T follicular helper cell (primary cell): ENCODE measurements at places on chromosomes 6 and 20.

GRCh38 chr6:143050509-143050908, 10.2 kb upstream of the AIG1 start:
- DNase-seq, result no peak

DNA sequence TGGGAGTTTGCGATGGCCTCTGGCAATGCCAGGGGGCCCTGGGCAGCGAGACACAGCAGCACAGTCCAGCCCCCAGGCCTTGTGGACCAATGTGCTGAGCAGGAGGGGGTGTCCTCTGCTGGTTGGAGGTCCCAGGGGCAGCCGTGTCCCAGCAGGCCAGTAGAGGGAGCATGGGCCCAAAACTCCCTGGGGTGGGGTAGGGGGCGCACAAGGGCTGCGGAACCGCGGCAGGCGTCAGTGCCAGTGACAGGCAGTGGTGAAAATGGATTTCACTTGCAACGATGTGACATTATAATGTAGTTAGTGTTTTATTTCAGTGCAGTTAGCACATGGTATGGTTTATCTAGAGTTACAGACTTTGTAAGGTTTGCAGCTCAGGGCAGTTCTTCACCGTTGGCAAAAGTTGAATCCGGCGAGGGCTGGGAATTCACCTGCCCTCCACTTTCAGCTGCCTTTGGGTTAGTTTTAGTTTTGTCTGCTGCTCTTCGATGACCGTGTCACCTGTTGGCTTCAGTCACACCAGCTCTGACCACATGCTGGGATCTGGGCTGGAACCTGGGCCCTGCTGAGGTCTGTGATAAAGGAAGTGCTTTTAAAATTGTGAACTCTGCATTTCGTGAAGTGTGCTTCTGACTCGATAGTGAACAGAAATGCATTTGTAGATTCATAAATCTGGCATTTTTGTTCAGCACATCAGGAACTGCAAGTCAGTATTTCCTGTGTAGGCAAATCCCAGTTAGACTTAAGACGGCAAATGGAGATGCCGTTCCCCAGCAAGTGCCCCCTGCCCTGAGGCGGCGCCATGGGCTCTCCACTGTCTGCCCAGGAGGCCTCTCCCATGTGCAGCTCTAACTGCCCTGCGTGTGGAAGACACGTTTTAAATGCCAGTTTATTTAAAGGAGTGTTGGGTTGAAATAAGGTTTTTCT, 46.8 kb downstream of the PYGB start:
- DNase-seq, result peak; percentile 37

GRCh38 chr6:18179770-18180356, 24.6 kb downstream of the KDM1B start:
- DNase-seq, result no peak

DNA sequence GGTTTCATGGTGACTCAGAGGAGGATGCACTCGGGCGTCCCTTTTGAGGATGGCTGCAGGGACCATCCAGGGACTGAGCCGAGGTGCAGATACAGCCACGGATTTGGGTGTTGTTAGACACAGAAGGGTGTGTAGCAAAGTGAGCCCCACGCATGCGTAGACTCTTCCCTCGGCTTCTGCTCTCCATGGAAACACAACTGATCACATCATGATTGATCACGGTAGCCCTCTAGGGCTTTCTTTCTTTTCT, 606 bp upstream of the ULBP1 start:
- no peak for DNase-seq

DNA sequence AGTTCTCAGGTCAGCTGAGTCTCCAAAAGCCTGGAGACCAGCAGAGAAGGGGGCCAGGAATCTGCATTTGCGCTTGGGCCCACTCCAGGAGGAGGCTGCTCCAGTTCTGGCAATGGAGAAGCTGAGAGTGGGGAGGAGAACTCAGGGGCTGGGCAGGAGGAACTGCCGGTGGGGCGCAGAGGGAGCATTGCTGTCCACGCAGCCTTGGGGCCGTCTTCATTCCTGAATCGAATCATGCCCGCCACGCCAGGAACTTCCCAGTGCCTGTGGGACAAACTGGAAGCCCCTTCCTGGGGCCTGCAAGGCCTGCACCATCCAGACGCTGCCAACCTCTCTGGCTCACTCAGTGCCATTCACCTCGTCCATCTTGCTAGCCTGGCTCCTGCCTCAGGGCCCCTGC, 16.9 kb downstream of the RAB44 start:
- no peak for DNase-seq

DNA sequence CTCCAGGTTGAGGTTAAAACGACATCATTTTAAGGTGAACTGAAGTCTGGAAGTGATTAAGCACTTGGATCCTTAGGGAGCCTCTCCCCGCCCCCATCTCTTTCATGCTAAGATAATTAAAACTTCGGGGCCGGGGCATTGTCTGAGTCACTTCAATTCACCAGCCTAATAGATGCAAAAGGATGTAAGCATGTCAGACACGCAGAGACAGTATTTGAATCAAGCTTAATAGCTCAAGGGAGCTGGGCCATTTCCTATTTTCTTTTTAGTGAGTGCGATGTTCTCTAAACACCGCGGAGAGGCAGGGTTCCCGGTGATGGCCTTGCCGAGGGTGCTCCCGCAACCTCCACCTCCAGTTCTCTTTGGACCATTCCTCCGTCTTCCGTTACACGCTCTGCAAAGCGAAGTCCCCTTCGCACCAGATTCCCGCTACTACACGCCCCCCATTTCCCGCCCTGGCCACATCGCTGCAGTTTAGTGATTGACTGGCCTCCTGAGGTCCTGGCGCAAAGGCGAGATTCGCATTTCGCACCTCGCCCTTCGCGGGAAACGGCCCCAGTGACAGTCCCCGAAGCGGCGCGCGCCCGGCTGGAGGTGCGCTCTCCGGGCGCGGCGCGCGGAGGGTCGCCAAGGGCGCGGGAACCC, 516 bp upstream of the IRF4 start:
- no peak for DNase-seq

GRCh38 chr6:10398446-10399218, 16.2 kb downstream of the TFAP2A start:
- DNase-seq, result no peak

DNA sequence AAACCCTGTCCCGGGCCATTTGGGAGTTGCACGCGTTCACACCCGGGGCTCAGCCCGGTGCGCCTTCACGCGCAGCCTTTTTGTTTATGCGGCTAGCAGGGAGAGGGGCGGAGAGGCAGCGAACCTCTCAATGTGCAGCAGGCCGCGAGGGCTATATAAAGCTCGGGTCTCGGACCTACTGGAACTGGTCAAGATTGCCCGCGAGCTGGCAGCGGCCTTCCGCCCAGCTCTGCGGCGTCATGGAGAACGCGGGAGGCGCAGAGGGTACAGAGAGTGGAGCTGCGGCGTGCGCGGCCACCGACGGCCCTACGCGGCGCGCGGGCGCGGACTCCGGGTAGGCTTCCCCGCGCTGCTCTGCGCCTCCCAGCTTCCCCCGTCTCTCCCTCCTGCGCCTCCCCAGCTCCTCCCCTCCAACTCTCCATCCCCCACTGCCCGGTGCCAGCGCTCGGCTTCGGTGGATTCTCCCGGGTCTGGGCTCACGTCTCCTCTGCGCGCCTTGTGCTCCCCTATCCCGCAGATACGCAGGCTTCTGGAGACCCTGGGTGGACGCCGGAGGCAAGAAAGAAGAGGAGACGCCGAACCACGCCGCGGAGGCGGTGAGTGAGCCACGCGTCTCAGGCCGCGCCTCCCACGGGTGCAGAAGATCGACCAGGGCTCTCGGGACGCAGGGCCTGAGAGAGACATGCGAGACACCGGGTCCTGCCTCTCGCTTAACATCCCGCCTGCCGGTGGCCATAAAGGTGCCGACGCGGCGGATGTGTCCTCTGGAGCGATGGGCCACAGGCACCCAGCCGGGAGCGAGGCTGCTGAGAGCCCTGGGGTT, at the start of gene RIPPLY2:
Gene RIPPLY2 (plus strand): TSS at position 183 of the 823 bp plus-strand sequence. CDS start 57 bp downstream, at position 240.
- no peak for DNase-seq

- DNase-seq, result no peak
Observed at GRCh38 chr6:12291071-12291838, 1.1 kb downstream of the EDN1 start.

DNA sequence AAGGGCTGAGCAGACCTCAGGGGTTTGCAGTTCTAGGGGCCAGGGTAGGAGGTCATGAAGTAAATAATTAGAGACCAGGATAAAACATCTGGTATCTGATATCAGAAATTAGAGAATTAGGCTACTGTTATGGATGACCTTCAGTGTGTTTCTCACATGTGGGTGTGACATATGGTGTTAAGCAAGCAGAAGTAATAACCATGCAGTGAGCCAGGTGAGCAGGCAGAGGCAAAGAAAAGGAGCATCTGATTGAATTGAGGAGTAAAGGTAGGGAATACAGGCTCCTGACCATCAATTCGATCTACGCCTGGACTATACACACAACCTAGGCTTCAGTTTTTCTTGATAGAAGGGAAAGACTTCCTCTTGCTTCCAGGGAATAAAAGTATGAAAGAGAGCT, 34.7 kb upstream of the MAP3K7 start:
- DNase-seq, result no peak

- DNase-seq, result no peak
Observed at GRCh38 chr6:35165630-35166071, 24.5 kb upstream of the TCP11 start.

DNA sequence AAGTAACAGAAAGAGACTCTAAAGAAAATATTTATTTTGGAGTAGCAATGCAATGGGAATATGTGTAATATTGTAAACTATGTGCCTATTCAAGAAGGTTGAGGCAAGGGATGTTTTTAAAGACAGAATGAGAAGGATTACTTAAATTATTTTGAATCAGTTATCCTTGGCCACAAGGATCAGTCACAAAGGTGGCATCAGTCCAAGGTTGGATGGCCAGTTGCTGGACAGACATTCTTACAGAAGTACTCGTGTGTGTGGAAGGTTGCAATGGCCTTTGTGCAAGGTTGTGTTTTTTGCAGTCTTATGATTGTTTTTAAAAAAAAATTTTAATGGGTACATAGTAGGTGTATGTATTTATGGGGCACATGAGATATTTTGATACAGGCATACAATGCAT, 2.0 kb downstream of the QRSL1 start:
- no peak for DNase-seq

- DNase-seq, result no peak
Observed at GRCh38 chr6:110098511-110099116, 80.9 kb downstream of the WASF1 start.

- no peak for DNase-seq
Observed at GRCh38 chr6:63371104-63371715, 51.4 kb upstream of the LGSN start.

GRCh38 chr6:37704923-37705238, 7.2 kb upstream of the MDGA1 start:
- no peak for DNase-seq

- no peak for DNase-seq
Observed at GRCh38 chr6:16803294-16804200, 42.3 kb upstream of the ATXN1 start.

DNA sequence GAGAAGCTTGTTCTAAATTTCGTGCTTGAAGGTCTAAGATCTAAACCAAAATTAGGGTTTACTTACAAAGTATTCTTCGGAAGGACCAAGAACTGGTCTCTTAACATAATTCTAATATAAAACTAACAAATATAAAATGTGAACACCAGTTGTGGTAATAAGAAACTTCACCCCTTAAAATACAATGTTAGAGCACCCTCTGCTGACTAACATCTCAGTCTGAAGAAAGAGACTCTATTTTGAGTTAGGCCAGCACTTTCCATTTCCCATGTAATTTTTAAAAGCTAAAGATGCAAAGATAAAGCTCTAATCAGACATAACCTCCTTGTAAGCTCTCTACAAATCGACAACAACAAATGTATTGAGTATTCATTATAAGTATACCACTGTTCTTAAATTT, 24.6 kb downstream of the ATG5 start:
- DNase-seq, result no peak

GRCh38 chr20:47725248-47725973, 59.9 kb downstream of the SULF2 start:
- DNase-seq, result peak; percentile 65

- DNase-seq, result no peak
Observed at GRCh38 chr6:15401769-15402250, 155.9 kb downstream of the JARID2 start.

DNA sequence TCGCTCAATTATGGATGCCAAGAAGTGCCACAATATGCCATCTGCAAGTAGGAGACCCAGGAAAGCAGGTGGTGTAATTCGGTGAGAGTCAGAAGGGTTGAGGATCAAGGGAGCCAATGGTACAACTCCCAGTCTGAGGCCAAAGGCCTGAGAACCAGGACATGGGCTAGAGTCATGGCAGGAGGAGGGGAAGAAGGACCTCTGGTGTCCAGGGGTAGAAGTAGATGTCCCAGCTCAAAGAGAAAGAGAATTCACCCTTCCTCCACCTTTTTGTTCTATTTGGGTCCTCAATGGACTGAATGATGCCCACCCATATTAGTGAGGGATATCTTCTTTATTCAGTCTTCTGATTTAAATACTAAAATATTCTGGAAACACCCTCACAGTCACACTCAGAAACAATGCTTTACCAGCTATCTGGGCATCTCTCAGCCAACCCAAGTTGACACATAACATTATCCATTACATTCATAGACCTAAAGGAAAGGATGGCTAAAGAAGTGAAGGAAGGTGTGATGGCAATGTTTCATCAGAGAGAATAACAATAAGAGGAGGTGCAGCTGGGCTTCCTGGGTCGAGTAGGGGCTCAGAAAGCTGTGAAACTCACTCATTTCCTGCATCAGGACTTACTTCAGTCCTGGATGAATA, 21.2 kb upstream of the HLA-DQA1 start:
- no peak for DNase-seq

GRCh38 chr20:4375881-4376280, 345.8 kb upstream of the PRND start:
- DNase-seq, result no peak

- DNase-seq, result peak; percentile 91
Observed at GRCh38 chr6:136792410-136793262, at the start of gene MAP3K5. MAP3K5 (minus strand) TSS chr6:136792477; CDS start chr6:136792157, 320 bp downstream.

- no peak for DNase-seq
Observed at GRCh38 chr20:34600892-34601653, 42.6 kb downstream of the MAP1LC3A start.

DNA sequence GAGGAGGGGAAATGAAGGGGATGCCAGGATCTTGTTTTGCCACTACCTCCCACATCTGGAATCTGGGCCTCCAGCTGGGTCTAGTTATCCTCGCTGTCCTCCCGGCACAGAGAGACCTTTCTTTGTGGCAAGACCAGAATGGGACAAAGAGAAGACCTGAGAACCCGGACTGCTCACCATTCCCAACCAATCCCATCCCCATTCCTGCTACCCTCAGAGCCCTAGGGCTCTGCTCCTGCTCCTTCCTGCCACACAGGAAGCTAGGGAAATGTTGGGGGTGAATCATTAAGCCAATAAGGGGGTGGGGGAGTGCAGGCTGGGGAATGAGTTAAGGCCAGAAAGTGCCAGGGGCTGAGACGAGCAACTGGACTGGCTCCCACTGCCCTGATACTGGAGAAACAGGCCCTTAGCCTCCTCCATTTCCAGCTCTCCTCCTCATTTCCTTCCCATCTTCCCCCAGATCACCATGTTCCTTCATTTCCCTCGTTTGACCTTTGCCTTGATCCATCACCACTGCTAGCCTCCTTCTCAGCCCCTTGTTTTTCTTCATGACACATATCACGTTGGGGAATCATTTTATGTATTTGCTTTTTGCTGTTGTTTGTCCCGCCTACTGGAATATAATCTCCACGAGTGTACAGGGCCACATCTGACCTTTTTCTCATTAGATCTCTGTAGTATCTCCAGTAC, 4.6 kb upstream of the IER3 start:
- DNase-seq, result no peak

- no peak for DNase-seq
Observed at GRCh38 chr6:51648774-51649173, 438.6 kb downstream of the PKHD1 start.
